ENCODE measurements at places on chromosomes 7 and 10.

- no peak for DNase-seq
Observed at GRCh38 chr10:6327961-6328698, 125.4 kb downstream of the PFKFB3 start.

GRCh38 chr10:110778211-110778610 lies 93.5 kb upstream of the PDCD4 start:
- DNase-seq = no peak

DNA sequence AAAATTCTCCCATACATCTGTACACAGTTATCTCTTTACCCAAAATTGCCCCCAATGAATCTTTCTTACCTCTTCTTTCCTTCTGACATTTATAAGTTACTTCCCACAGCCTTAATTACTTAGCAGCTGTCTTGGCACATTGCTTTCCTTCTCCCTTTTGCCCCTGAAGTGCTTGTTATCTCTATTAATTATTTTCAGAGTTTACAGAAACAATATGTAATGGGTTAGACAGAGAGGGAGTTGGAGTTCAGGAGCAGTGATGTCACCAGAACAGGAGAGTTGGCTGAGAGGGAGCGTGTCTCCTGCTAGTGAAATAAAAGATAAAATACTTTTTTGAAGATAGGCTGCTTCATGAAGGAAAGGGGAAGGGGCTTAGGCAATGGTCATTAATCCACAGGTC lies 57.4 kb downstream of the ITGB8 start:
- DNase-seq = no peak

DNA sequence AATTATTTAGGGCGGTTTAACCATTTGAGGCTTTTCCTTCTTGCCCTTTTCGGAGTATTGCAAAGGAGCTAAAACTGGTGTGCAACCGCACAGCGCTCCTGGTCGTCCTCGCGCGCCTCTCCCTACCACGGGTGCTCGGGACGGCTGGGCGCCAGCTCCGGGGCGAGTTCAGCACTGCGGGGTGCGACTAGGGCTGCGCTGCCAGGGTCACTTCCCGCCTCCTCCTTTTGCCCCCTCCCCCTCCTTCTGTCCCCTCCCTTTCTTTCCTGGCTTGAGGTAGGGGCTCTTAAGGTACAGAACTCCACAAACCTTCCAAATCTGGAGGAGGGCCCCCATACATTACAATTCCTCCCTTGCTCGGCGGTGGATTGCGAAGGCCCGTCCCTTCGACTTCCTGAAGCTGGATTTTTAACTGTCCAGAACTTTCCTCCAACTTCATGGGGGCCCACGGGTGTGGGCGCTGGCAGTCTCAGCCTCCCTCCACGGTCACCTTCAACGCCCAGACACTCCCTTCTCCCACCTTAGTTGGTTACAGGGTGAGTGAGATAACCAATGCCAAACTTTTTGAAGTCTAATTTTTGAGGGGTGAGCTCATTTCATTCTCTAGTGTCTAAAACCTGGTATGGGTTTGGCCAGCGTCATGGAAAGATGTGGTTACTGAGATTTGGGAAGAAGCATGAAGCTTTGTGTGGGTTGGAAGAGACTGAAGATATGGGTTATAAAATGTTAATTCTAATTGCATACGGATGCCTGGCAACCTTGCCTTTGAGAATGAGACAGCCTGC lies 3.1 kb downstream of the FZD1 start:
- DNase-seq = no peak

GRCh38 chr7:157795643-157796042 lies 458.8 kb downstream of the DNAJB6 start:
- DNase-seq = no peak

- DNase-seq = no peak
Observed at GRCh38 chr7:103569621-103570305, 123.8 kb upstream of the SLC26A5 start.

GRCh38 chr10:123538401-123539320 lies 127.5 kb upstream of the GPR26 start:
- no peak for DNase-seq

DNA sequence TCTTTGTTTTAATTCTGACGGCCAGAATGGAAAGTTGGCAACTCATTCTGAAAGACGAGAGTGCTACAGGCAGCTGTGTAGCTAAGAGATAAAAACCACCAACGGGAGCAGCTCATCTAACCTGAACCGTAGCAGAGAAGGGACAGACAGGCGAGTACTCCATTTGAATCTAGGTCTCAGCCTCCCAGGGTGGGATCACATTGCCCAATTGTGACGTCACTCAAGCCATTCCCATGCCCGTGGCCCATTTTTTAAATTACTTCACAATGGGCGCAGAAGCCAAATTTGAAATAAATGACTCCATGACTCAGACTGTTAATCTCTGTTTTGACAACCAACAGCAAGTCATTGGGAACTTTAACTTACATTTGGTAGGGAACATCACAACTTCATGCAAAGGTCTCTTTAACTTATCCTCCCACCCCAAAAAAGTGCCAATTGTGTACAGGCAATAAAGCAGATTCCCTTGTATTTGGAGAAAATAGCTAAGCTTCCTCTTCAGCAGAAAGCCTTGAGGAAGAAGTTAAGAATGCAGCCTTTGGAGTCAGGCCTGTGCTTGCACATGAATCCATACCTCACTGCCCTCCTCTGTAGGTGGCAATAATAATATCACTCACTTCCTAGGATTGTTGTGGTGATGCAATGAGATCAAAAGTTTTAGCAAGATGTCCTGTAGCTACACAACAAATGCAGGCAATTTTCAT lies 93.2 kb upstream of the KIF5B start:
- no peak for DNase-seq

DNA sequence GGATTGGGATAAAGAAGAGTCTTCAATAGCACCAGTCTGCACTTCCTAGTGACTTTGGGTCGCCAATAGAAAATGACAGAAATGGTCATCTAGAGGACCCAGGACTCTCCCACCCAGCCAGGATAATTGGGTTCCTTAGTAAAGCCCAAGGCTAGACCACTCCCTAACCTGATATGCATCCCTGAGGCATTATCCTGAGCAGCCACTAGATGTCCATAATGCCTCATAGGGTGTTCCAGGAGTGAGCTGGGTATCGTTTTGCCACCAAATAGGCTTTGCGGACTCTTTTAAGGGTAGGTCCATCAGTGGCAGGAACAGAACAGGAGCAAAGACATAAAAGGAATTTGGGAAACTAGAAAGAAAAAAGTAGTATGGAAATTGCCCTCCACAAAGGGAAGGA lies 4.5 kb upstream of the LRRC4 start:
- DNase-seq = no peak

DNA sequence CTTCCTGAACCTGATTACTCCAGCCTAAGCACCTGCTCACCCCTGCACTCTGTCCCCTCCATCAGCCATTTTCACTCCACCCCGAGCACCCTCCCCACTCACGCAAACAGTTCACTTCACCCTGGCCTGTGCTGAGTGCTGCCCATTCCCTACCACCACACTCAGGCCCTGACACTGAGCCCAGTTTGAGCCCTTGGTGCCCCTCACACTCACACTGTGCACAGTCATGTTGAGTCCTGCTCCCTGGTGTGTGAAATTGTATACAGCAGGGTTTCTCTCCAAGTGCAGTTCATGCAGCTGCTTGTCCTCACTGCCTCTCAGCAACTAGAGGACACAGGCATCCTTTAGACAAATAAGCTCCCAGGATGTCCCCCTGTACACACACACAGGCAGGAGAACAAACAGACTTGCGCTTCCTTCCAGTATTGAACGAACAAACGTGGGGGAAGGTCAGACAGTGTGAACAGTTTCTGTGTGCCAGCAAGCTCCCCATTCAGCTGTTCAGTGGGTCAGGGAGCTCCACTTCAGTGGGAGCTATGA lies 6.8 kb downstream of the MYO1G start:
- no peak for DNase-seq

GRCh38 chr7:140402178-140402835 lies 1.6 kb upstream of the RAB19 start:
- DNase-seq = no peak

GRCh38 chr7:67301667-67302066 lies 305.0 kb downstream of the TYW1 start:
- no peak for DNase-seq

DNA sequence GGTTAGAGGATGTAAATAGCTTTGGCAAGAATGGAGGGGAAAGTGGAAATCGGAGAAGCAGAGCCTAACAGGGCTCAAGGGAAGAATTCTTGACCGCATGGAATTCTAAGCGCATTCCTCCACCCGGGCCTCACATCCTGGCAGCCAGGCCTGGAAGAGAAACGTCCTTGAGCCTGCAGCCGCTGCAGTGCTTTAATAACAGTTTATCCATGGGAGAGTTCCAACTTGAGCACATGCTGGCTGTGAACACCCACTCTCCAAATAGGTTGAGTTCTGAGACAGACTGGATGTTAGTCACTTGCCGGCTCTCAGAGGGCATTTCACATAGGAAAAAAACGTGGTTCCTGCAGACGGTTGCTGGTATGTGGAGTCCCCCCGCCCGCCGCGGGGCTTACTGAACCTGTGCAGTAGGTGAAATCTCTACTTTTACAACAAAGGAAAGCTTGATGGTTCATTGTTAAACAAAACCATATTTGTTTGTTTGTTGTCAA lies 61.4 kb upstream of the STEAP1B start:
- DNase-seq = no peak

DNA sequence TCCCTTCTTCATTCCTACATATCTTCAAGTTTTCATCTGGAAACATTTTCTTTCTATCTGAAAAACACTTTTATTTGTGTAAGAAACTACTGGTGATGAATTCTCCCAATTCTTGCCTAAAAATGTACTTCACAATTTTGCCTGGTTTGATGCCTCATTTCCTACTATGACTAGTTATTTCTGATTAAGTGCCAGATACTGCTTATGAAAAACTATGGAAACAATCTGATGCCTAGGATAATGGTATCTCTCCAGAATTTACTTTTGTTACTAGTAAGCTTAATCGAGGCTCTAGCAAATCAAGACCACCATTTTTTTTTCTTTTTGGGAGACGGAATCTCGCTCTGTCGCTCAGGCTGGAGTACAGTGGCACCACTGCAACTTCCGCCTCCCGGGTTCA lies 31.3 kb downstream of the CACUL1 start:
- DNase-seq = no peak

DNA sequence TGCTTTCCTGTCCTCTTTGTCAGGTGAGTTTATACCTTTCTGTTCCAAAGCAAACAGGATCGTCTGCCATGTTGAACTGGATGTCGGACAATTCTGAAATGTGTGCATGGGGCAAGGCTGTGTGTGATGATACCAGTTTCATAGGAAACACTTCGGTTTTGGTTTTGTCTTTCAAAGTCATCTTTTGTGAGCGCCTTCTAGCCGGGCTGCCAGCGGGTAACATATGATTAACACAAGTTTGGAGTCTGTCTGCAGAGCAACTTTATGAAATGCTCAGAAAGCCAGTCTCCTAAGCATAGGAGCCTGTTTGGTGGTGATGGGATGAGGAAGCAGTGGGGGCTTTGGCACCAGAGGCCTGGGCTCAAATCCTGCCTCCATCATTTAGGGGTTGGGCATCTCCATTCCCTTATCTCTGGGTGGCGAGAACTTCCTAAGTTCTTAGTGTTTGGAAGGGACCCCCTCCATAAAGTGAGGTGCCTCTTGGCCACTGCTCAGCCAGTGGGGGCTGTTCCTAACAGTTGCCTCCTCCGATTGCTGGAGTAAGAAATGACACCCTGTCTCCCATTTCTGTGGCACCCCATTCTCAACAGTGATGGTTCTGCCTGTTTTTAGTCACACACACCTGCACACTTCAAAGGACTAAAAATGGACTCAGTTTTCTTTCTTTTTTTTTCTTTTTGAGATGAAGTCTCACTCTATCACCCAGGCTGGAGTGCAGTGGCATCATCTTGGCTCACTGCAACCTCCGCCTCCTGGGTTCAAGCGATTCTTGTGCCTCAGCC lies 36.8 kb downstream of the CUX1 start:
- DNase-seq = no peak

- DNase-seq = no peak
Observed at GRCh38 chr7:40641701-40642100, 506.9 kb downstream of the SUGCT start.

GRCh38 chr10:86348321-86349210 lies 18.0 kb downstream of the GRID1 start:
- no peak for DNase-seq

DNA sequence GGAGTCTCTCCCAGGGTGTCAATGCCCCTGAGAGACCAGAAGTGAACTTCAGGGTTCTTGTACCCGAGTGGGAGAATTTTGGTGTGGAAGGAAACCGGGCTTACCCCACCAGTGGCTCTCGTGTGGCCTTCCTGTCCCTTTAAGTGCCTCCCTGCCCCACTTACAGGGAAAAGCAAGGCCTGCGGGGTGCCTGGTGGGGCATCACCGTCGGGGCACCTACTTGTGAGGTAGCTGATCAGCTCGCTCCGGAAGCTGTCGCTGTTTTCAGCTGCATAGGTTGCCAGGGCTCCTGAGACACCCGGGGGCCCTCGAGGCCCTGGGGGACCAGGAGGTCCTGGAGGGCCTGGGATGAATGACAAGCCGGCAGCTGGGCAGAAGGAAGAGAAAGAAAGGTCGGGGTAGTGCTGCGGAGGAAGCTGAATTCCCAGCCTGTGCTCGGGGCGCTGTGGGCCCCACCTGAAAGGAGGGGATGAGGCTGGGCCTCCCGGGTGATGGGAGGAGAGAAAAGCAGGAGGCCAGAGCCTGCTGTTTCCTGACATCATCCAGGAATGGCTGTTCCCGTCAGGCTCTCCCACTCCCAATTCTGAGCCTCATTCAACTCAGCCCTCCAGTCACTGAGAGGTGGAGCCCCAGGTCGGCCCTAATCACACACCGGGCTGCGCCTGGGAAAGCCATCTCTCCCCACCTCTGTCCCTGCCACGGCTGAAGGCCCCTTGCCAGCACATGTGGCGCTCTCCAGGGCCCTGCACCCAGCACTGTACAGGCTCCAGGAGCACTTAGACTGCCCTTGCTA lies 51.1 kb downstream of the COL17A1 start:
- DNase-seq = no peak

DNA sequence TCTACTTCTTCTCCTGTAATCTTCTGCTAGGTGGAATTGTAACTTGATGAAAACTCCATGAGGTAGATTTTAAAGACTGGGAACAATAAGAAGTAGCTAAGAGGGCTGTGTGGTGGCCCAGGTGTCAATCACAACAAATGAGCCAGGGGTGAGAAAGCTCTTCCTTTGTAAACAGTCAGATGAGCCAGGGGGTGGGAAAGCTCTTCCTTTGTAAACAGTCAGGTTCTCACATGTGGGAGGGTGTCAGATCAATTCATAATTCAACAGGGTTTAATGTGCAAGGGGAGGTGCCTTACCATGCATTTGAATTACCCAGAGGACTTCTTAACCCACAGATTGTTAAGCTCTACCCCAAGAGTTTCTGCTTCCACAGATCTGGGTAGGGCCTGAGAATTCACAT lies 312.4 kb upstream of the AUTS2 start:
- DNase-seq = no peak

DNA sequence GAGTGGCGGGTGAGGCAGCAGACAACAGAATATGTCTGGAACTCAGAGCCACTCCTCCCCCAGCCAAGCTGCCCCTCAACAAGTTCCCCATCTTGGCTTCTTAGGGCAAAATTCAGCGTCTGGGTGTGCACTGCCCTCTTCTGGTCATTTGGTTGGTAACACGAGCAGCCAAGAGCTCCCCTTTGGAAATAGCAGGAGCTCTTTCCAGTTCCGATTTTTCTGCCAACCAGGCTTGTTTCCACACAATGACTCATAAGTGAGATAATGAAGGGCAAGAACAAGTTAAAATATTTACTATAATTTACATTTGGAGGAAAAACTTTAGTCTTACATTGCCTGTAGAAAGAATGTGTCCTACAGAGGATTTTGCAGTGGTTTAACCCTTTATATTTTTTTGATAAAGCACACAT lies 70.5 kb downstream of the ADCYAP1R1 start:
- DNase-seq = no peak

All from CD8-positive, alpha-beta memory T cell (primary cell).